ENCODE measurements at places on chromosomes 11 and 22. TPM values are rescaled to one million over a fixed set of nuclear protein-coding genes. Genes with fewer than 3 reads are reported as not detected.

- H3K4me3 ChIP-seq: no peak overlapping the region
- no peak overlapping the region for H3K27ac ChIP-seq
- no peaks in the 10 kb centered on the region for H3K4me1 ChIP-seq
- H3K27me3 ChIP-seq: peaks cover 3% of the 10 kb centered on the region
- no peaks in the 10 kb centered on the region for H3K36me3 ChIP-seq
Observed at GRCh38 chr22:49306632-49307480, 520.8 kb downstream of the BRD1 start.

DNA sequence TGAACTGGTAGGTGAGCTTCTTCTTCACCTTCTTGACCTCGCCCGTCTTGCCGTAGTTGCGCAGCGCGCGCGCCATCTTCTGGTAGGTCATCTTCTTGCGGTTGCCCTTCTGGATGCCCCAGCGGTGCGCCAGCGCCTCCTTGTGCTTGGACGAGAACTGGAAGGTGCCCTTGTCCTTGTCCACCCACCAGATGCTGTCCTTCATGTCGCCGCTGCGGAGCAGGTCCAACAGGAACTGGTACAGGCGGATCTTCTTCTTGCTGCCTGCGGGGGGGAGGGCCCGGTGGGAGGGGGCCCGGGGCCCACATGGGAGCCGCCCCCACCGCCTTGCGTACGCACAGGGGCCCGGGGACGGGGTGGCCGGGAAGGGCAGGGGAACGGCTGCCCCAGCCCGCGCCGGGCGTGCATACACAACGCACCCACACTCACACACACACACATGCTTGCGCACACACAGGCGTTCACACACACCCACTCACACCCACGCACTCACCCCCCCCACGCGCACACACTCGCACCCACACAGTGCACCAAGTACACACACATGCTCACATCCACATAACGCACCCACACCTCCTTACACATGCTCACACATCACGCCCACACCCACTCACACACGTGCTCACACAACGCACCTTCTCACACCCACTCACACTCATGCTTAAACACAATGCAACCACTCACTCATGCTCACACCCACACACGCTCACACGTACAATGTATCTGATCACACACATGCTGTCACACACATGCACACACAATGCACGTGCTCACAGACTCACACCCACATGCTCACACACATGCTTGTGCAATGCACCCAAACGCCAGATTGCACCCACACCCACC is 3.0 kb upstream of the MYBPC3 start:
- H3K36me3 ChIP-seq: no peaks in the 10 kb centered on the region
- peak overlapping the region; percentile 23 for H3K4me3 ChIP-seq
- peak; percentile 98 for DNase-seq
- H3K27ac ChIP-seq: no peak overlapping the region
- no peaks in the 10 kb centered on the region for H3K27me3 ChIP-seq

DNA sequence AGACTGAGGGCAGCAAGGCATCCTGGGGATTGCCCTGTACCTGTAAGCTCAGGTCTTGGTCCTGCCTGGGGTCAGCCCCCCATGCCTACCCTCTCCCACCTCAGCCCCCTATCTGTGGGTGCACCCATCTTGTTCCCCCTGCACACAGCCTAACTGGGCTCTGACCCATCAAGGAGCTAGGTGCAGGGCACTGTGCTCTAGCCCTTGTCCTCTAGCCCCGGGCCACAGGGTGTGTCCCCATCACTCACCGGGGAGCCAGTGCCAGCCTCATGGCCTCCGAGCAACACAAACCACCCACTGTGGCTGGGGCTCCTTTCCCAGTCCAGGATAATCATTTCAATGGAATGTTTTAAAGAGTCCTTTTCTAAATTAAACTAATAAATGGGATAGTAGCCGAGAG is 293.9 kb upstream of the PLET1 start:
- no peak overlapping the region for H3K27ac ChIP-seq
- H3K27me3 ChIP-seq: peaks cover 5% of the 10 kb centered on the region
- no peak for DNase-seq
- H3K36me3 ChIP-seq: no peaks in the 10 kb centered on the region

YPEL4 gene
- 0.55 TPM for total RNA-seq

- no peak for DNase-seq
- no peaks in the 10 kb centered on the region for H3K36me3 ChIP-seq
- H3K27me3 ChIP-seq: no peaks in the 10 kb centered on the region
- H3K27ac ChIP-seq: no peak overlapping the region
Observed at GRCh38 chr11:45000918-45001317, 50.2 kb upstream of the TP53I11 start.

FAM181B gene
- total RNA-seq: 5.3 TPM

OR10G4 gene
- not detected for total RNA-seq

DNA sequence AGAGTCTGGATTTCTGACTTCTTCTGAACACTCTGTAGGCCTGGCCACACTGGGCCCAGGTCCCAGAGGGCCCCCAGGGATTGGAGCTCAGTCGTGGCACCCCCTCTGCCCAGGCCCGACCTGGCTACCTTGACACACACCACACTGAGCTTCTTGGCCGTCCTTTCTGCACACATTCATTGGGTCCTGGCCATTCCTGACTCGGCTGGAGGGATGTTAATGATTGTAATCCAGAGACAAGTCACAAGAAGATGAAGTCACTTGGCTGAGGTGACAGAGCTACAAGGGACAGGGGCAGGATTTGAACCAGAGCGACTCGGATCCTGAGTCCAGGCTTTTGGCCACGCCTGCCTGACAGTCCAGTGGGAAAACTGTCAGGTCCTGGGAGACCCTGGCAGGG is 23.9 kb upstream of the PDGFB start:
- peaks cover 3% of the 10 kb centered on the region for H3K4me1 ChIP-seq
- DNase-seq: no peak
- H3K4me3 ChIP-seq: no peak overlapping the region
- H3K36me3 ChIP-seq: no peaks in the 10 kb centered on the region
- H3K27ac ChIP-seq: no peak overlapping the region
